ENCODE measurements at places on chromosomes 6 and 20.

- DNase-seq = no peak
Measured at GRCh38 chr6:143575901-143576426, 64.4 kb upstream of the FUCA2 start.

- no peak for DNase-seq
Measured at GRCh38 chr6:77143659-77144447, 319.4 kb downstream of the HTR1B start.

- no peak for DNase-seq
Measured at GRCh38 chr6:121504227-121504626, 68.8 kb downstream of the GJA1 start.

GRCh38 chr6:166462461-166463135 lies 79.9 kb upstream of the MPC1 start:
- DNase-seq = no peak

Data from NCI-H2029 treated with DMSO at 0.1 percent for 48 hours (cell line).